Cerebellar cortex (tissue), 1 donor: ENCODE measurements at places on chromosomes 5 and 9.
A peak's percentile ranks its signal among the peaks of the same experiment; 100 is the strongest.

GRCh38 chr5:54579591-54580295, 62.2 kb downstream of the SNX18 start:
- DNase-seq: no peak

GRCh38 chr5:124923131-124923530, 176.7 kb upstream of the ZNF608 start:
- DNase-seq: no peak

GRCh38 chr9:98280574-98280973, 25.1 kb upstream of the TBC1D2 start:
- DNase-seq: no peak

DNA sequence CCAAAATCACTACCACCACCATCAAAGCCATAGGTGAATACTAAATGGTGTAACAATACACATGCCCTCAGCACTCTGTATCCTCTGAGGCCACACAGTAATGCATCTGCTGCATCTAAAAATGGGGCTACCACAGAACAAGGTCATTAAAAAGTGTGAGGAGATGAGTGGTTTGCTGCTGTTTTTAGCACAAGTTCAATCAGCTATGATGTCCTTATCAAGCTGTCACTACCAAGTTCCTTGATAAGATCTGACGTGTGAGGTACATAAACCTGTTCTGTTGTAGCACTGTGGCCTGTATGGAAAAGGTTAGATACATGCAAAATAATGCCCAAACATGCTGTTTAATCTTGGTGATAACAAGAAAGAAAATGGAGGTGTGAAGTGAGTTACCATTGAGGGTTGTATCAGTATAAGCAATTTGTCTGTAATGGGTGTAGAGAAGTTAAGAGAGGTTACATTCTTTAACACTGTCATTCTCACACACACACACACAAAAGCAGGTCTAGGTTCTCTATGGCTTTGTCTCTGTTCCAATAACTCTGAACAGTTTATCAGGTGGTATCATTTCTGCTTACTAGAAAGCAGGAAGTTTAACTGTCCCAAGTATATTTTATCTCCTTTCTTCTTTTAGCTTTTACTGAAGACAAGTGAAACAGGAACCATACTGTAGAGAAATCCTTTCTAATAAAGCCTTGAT, 252.9 kb downstream of the CWC27 start:
- no peak for DNase-seq

GRCh38 chr5:18566671-18567070, 932.4 kb downstream of the TAF11L14 start:
- no peak for DNase-seq

- DNase-seq: no peak
Measured at GRCh38 chr5:149053072-149053695, 9.7 kb downstream of the SH3TC2 start.

GRCh38 chr9:89037346-89037745, 46.1 kb downstream of the S1PR3 start:
- no peak for DNase-seq

DNA sequence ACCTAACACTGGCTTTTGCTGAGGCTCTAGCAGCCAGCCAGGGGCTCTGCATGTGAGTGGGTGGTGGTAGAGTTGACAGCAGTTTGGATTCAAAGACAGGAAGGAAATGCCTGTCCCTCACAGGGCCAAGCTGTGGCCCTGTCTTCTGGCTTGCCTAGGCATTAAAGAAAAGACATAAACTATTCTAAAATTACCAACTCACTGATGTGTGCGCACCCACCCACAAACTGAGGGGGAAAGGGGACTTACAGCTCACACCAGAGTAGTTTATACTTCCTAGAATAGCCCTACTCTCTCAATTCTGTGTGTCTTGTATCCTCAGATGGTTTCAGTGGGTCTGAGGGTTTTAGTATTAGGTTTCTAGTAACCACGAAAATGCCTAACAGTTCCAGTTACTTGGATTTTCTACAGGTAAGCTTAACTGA, 18.3 kb upstream of the IL13 start:
- DNase-seq: no peak

GRCh38 chr5:141785711-141786110, 92.5 kb downstream of the PCDH1 start:
- no peak for DNase-seq

GRCh38 chr5:123204251-123204650, 115.2 kb downstream of the PRDM6 start:
- no peak for DNase-seq

DNA sequence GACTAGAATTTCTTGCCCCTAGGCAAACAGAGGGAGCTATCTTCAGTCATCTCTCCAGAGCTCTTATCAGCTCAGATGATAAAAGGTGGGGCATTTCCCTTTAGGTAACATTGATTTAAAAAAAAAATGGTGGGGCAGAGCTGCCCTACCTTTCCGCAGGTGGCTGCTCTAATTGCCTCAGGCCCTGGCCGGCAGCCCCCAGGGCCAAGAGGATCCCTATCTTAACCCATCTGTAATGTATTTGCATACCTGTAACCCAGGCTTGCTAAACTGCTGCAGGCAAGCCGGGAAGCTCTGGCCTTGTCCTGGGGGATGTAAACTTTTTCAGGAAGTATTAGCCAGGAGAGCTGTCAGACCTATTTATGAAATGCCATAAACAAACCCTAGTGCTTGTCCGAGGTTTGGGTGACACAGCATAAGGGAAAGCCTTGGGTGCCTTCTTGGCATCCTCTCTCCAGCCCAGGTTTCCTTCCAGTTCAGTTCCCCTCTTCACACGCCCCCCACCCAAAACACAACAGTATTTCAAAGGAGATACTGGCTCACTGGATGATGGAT, 20.9 kb upstream of the ZSWIM6 start:
- DNase-seq: no peak

- no peak for DNase-seq
Measured at GRCh38 chr9:123679330-123679987, 250.5 kb downstream of the DENND1A start.

- no peak for DNase-seq
Measured at GRCh38 chr5:158832096-158832685, 267.5 kb downstream of the EBF1 start.

GRCh38 chr9:32300373-32300772, 84.1 kb upstream of the ACO1 start:
- no peak for DNase-seq

DNA sequence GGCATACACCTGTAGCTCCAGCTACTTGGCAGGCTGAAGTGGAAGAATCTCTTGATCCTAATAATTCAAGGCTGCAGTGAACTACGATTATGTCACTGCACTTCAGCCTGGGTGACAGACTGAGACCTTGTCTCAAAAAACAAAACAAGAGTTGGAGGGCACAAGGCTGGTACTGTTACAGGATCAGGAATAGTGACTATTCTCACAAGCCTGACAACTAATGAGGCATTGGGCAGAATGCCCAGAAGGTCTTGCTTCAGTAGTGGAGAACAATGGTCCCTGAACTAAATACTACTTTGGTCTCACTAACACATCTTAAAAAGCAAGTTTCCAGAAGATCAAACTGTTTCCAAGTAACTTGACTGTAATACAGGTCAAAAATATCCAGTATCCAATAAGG, 182.9 kb upstream of the RFX3 start:
- peak; percentile 14 for DNase-seq

GRCh38 chr5:151448038-151448985, 909 bp downstream of the SLC36A1 start:
- peak; percentile 71 for DNase-seq

DNA sequence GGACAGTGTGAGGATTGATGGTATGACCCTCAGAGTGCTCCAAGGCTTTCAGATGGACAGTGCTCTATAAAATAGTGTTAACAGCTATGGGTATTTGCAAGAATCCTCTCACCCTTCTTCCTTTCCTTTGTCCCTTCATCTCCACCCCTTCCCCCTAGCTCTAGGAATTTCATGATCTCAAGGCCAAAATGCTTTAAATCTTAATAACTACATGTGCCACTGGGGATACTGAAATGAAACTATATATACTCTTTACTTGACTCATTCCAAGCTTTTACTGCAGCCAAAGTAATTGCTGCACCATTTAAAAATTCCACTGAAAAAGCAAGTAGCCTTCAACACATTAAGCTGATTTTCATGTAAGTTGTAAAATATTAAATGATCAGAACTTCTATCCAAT, 361.6 kb upstream of the SLC30A5 start:
- no peak for DNase-seq

DNA sequence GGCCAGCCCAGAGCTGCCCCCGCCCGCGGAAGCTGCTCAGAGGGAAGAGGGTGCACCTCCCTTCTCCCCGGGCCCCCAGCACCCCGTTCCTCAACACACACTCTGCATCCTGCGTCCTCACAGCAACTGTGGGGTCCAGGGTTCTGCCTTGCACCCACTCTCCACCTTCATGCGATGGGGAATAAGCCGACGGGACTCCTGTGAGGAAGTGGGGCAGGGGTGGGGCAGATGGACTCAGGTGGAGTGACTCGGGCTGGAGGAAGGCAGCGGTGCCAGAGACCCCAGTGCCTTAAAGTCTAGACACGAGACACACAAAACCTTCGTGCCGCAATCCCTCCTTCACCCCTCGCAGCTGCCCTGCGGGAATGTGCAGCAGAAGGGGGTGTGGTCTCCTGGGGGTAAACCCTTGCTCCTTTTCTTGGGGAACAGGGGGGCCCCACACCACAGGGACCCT, 8.6 kb downstream of the BRD3 start:
- DNase-seq: no peak

DNA sequence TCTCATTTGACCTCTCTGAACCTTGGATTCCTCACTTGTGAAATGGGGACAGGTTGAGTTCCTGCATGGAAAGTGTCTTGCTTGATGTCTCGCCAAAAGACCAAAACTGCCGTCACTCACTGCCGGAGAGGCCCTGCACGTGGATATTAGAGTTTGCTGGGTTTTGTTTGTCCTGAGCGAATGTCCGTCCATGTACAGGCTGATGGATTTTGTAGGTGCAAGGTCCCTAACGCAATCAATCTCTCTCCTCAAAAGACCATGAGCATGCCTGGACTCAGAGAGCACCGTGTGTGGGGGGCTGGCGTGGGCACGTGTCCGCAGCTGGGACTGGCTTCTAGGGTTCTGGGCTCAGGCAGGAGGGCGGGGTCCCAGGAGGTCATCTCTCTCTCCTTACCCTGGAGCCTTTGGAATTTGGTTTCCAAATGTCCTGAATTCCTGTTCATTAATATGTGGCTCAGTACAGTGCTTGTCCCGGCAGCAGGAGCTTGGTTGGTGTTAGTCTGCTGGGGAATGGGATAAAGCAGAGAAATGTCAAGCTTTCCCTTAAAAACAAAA, 146.0 kb upstream of the IER5L start:
- DNase-seq: no peak

GRCh38 chr9:126391713-126392661, 65.4 kb downstream of the MVB12B start:
- no peak for DNase-seq

GRCh38 chr9:126853667-126854066, 6.8 kb upstream of the ZBTB34 start:
- DNase-seq: no peak

DNA sequence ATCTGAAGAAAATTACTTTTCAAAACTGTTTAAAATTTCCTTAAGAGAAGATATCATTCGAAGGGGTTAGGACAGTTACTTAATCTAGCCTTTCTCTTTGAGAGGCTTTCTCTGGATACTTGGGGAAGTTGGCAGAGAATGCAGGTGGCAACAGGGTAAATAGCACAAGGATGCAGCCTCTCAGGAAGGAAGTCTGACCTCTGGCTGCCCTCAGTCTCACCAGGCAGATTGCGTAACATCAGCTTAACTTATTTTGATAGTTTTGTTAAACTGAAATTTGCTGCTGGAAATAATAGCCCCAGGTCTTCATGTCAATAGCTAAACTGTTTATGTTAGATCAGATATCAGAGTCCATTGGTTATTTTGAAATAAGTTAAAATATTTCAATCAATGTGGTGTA, 20.4 kb downstream of the CCDC192 start:
- DNase-seq: no peak

DNA sequence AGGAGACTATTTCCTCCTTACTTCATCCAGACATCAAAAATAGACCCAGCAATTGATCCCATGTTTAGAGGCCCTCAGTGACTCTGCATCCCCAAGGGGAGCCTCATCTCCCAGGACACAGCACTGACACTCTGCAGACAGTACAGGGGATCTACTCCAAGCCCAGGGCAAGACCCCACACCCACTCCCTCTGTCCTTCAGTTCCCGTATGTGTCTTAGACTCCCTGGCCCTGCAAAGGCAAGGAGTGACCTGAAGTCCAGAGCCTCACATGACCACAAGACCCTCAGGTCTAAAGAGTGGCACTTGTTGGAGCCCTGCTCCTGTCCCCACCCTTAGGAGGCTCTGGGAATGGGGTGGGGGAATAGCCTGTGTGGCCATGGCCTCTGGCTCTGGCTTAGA, 21.7 kb downstream of the IGIP start:
- DNase-seq: no peak

DNA sequence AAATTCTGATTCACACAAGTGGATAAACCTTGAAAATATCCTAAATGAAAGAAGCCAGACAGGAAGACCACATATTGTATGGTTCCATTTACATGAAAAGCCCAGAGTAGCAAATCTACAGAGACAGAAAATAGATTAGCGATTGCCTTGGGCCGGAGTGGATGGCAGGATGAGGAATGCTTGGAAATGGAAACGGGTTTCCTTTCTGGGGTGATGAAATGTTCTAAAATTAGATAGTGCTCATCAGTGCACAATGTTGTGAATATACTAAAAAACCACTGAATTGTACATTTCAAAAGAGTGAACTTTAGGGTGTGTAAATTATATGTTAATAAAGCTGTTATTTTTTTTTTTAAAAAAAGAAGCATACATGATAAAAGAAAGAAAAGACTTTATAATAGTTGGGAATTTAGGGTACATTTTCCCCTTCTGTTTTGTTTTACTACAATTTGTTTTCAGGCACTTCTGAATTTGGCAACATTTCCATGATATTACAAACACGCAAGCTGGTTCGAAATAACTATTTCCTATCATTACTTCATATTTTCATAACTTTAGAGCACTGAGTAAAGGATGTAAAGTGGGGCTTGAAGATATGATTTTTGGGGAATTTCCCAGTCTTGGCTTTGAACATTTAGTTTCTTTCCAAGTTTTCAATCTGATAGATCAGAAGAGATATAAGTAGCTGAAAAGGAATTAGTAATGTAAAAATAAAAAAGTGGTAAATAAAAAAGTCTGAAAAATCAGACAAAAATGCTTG, 23.9 kb downstream of the SLC35A4 start:
- DNase-seq: no peak

DNA sequence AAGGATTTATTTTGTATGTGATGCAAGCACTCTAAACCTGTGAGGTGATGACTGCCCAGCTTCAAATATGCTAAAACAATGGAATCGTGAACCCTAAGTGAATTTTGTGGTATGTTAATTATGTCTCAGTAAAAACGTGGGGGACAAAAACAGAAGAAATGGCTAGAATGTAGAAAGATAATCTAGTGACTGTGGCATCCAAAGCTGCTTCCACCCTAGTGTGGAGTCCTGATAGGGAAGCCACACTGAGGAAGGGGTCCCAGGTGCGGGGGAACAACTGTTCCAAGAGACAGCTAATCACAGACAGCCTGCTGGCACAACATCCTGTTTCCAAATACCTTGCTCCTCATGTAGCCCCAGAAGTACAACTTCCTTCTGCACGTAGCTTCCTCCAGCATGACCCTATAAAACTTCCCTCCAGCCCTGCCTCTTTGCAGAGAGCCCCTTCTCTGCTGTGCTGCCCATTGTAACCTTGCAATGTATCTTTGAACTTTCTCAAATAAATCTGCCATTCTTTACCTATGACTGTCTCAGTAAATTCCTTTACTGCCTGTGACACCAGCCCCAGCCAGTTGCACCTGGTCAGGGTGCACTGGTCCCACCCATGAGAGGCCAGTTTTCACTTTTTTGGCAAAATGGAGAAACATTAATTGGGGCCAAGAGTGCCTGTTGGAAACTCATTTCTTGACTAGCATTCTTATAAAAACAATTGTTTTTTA, 4.9 kb downstream of the GMCL2 start:
- DNase-seq: no peak

GRCh38 chr5:18736051-18736398, 1101.8 kb downstream of the TAF11L14 start:
- no peak for DNase-seq
